Stimulated activated CD8-positive, alpha-beta memory T cell treated with anti-CD3 and anti-CD28 coated beads, Interleukin-4, amount 100 ng/mL, for 1 hour (primary cell): ENCODE measurements at places on chromosomes 4 and X.

DNA sequence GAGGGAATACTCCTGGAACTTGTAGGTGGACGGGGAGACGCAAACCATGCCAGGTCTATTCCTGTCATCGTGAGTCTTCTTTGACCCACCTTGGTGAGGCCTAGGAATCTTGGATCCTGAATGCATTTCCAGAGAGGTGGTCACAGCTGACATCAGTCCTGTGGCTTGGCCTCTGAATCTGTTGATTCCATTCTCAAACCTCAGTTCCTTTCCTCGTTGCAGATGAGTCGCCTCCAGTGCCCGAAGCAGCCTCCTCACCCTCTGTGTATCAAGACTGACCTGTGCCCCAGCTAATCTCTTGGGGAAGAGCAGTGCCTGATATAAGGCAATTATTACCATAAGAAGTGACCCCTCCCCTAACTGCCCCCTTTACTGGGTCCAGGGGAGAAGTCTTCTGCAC, 118.1 kb downstream of the SMIM20 start:
- no peak for DNase-seq

DNA sequence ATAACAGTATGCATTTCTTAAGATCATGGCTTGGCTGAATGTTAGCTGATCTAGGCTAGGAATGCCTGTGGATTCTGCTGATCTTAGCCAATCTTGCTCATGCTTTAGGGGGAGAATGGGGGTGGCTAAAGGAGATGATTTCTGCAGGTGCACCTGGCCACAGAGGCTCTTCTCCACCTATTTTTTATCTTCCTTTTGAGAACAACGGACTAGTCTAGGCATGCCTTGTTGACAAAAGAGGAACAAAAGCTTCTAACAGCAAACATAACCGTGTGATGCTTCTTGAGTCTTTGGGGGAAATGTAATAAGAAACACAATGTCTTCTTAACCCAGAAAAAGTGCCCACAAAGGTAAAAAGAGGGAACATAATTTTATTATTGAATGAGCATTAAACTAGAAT, 743.5 kb downstream of the ARAP2 start:
- no peak for DNase-seq

- DNase-seq, result no peak
These were observed 70.7 kb downstream of the RASL11B start for GRCh38 chr4:52932591-52933470.

DNA sequence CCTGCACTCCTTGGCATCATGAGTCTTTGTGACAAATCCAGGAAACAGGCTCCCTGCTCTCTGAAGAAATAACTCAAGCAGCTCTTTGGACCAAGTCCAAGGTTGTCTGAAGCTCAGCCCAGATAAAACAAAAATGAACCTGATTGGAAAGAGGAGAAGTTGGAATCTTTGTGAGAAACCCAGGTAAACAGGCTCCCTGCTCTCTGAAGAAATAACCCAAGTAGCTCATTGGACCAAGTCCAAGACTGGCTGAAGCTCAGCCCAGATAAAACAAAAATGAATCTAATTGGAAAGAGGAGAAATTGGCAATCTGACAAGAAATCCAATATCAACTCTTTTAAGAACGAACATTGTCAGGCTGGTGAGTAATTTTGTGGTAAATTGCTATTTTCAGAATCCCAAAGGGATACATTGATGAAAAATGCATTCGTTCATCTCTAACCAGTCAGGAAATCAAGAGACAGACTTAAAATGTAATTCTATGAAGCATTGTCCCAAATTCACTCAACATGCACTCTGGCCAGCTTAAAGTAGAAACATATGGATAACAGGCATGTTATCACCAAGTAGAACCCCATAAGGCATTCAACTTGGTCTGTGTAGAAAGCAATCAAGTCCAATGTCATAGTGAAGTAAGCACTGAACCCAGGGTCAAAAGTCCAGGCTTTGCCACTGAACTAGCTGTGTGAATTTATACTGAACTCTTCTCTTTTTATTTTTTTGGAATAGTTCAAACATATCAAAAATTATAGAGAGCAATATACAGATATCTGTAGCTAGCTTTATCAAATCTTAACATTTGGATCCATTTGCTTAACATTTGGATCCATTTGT, 16.8 kb upstream of the NFXL1 start:
- no peak for DNase-seq

DNA sequence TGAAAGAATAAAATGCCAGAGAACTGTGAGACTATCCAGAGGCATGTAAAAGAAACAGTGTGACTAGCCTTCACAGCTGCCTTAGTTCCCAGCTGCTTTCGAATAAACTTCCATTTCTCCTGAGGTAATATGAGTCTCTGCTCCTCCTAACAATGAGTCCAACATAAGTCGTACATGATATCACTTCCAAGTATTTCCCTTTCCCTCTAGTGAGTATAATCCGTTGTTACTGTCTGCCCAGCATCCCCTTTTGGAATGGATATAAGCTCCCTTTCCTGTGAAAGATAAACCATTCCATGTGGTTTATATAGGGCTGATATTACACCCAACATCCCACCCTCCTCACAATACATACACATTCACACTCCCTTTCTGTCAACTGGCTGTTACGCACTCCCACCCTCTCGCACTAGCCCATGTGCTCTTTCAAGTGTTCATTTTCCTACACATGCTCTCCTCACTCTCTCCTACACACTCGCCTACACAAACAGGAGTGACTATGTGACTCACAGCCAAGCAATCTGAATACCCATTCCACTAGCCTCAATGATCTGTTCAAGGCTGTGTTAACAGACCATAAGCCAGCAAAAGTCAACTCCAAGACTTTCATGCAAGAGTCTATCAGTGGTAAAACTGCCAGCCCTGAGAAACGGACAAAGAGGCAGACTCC, 5.0 kb downstream of the NAF1 start:
- DNase-seq, result no peak
